NCI-H2081 (cell line): ENCODE measurements at places on chromosomes 13 and 19.

DNA sequence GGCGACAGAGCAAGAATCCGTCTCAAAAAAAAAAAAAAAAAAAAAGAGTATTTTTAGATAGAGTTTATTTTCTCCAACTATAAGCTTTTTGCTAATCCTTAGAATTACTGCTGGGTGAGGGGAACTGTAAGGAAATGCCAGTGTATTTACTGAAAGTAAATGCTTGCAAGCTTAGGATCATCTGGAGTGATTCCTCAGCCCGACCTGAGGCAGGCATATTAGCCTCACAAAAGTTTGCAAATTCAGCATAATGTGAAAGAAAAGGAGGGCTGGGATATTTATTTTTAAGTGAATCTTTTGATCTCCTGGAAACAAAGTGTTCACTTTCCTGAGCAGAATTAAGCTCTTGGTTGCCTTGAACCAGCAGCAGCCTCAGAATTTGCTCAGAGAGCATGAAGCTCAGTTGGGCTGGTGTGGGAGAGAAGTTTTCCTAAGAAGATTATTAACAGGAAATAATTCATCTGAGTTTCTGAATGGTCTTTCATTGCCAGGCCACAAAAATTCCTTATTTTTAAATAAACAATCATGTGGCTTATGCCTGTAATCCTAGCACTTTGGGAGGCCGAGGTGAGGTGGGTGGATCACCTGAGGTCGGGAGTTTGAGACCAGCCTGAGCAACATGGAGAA is 24.7 kb upstream of the SPATA13 start:
- no peak for DNase-seq

GRCh38 chr19:5130371-5131030 is 161.6 kb downstream of the KDM4B start:
- no peak for DNase-seq

DNA sequence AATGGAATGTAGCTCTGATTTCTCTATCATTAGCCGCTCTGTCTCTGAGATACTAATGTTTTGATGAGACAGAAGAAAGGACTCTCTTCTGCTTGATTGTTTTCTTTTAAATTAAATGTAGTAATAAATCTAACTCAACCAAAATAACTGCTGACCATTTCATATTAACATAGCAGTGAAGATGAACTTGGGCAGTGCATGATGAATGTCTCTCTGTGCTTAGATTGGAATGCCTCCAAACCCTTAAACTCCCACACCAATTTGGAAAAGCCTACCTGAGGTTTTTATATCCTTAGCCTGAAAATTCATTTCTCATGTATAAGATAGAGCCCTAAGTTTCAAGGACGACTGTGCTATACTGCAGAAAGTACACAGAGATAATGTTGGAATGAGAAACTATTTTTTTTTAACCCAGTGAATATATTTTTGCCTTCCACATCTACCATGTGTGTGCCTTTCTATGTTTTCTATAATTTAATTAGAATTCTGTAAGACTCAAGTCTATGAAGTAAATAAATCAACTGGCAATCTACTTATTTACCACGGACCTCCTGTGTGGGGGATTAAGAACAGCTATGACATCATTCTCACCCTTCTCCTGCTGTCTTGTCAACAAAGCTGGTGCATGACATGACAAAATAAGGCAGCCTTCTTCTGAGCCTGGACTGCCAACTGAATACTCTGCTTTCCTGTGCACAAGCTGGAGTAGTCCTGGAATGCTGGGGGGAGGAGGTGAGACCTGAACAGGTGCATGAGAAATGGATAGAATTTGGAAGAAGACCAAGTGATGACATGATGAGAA is 155.5 kb downstream of the FGF9 start:
- DNase-seq: no peak

DNA sequence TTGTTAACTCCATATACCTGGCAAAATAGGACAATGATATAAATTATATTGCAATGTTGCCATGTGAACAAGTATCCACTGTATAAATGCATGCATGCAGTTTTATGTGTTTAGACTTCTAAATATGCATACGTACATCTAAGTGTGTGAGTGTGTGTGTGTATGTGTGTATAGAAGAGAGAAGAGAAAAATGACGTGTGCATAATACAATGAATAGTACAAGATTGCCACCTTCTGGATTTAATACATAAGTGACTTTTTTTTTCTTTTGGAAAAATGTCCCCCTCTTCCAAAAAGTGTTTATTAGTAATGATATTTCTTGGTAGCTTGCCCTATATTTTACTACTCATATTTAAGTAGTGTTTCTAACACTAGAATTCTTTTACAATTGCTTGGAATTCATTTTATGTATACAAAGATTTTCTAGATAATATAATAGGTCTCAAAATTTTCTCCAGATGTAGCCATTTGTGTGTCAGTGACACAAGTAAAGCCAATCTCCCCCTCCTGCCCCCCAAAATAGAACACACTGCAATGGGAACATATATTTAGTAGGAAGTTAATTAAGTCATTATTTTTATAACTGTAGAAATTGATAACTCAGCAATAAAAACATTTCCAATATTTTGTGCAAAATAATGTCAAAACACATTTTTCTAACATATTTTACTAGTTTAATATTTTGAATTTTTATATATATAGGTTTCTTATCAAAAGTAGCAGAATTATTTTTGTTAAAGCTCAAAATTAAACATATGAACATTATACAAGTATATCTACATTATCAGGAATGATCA is 783.3 kb upstream of the ATXN8OS start:
- peak; percentile 22 for DNase-seq

DNA sequence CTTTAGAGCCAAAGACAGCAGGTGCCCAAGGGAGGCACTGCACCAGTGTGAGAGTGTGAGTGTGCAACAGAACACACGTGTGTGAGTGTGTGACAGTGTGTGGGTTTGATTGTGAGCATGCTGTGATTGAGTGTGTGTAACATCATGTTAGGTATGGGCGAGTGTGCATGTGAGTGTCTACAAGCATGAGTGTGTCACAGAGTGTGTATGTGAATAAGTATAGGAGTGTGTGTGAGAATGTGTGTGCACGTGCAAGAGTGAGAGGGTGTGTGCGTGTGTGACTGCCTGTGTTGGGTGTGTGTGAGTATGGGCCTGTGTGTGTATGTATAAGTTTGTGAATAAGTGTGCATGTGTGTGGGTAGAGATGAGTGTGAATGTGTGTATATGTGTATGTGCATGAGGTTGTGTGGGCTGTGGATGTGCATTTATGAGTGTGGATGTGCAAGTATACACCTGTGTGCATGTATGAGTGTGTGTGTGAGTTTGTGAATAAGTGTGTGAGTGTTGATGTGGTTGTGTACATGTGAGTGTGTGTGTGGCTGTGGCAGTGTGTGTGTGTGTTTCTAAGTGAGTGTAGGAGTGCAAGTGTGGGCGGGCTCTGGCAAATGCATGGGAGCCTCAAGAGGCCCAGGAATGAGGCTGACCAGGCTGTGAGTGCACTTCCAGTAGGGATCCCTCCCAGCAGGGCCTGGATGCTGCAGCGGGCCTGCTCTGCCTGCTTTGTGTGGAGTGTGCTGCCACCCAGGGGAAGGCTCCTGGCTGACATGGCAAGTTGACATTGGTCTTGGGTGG is 198.4 kb downstream of the COL4A1 start:
- DNase-seq: peak; percentile 63

GRCh38 chr13:108227651-108228272 is 9.6 kb downstream of the ABHD13 start:
- DNase-seq: peak; percentile 31

- DNase-seq: no peak
Measured at GRCh38 chr19:14061751-14062557, at the start of gene PALM3. PALM3 (minus strand) TSS chr19:14062076; CDS start chr19:14061980, 96 bp downstream.

DNA sequence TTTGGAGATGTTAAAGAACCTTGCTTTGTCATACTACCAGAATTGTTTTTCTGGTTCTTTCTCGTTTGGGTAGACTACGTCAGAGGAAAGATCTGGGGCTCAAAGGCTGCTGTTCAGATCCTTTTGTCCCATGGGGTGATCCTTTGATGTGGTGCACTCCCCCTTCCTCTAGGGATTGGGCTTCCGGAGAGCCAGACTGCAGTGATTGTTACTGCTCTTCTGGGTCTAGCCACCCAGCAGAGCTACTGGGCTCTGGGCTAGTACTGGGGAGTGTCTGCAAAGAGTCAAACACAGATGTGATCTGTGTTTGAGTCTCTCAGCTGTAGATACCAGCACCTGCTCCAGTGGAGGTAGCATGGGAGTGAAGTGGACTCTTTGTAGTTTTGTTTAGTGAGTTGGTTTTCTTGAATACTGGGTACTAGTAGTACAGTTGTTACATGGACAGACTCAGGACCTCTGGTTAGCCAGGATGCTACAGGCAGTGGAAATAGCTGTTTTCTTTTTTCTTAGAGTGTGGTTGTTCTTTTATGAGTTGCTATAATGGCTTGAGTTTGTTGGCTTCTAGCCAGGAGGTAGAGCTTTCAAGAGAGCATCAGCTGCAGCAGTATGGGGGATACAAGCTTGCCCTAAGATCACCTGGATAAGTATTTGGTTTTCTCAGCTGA is 34.4 kb downstream of the DNAJC15 start:
- DNase-seq: no peak

- DNase-seq: no peak
Measured at GRCh38 chr13:28056970-28057712, 43.2 kb downstream of the FLT3 start.

DNA sequence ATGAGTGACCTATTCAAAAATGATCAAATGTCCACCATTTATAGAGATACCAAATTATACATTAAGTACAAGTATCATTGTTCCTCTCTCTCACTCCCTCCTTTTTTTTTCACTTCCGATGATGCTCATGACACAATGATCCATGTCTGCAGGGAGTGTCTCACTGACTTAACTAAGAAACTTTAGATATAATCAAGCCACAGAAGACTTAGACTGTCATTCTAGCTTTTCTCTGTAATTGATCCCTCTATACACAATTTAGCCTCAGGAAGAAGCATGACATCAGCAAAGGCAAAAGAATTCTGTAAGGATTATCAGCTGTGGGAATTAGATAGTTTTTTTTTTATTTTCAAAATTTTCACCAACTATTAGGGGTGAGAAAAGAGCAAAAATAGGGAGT is 734.9 kb upstream of the PCDH9 start:
- DNase-seq: no peak

DNA sequence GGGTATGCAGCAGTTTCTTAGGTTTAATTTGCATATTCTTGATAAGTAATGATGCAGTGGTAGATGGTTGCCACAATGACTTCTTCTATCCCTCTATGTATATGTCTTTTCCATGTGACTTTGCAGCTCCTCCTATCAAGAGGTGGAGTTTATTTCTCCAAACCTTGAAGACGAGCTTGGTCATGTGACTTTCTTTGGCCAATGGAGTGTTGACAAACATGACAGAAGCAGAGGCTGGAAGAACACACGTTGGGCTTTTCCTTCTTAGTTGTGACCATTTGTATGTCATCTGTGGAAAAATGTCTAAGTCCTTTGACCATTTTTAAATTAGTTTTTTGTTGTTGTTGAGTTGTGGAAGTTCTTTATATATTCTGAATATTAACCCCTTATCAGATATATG is 32.3 kb downstream of the ZNF333 start:
- no peak for DNase-seq

- DNase-seq: no peak
Measured at GRCh38 chr13:79802389-79803085, 321.6 kb downstream of the NDFIP2 start.

DNA sequence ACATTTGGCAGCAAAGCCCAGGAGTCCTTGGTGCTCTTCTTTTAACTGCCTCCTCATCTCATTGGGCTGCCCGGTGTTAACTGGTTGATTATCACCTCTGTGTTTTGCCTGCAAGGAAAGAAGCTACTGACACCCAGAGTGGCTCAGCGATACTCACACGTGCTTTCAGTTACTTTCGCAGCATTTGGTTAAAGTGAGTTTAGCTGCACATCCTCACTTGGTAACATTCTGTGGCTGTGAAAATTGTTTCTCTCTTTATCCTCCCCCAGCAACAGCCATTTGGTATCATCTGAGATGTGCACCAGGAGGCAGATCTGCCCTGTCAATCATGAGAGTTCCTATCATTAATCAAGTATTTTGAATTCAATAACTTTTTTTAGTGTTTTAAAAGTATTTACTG is 44.6 kb upstream of the GPR183 start:
- no peak for DNase-seq

GRCh38 chr19:35060160-35060855 is 18.8 kb downstream of the HPN start:
- no peak for DNase-seq

DNA sequence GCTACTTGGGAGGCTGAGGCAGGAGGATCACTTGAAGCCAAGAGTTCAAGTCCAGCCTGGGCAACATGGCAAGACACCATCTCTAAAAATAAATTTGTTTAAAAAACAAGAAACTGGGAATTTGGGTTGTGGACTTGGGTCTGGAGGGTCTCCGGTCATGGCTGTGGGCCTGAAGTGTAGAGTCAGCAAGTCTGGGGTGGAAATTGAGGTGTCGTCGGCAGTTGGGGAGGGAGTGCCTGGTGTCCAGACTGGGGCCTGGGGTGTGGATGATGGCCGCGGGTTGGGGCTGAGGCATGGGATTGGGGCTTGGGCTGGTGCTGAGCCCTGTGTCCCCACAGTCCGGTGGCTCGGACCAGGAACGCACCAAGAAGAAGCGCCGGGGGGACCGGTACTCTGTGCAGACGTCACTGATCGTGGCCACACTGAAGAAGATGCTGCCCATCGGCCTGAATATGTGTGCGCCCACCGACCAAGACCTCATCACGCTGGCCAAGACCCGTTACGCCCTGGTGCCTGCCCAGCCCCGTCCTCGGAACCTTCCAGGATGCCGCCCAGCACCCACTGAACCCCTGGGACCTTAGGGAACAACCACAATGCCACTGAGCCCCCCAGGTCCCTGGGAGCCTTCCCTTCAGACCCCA is 91.6 kb downstream of the RYR1 start:
- no peak for DNase-seq

DNA sequence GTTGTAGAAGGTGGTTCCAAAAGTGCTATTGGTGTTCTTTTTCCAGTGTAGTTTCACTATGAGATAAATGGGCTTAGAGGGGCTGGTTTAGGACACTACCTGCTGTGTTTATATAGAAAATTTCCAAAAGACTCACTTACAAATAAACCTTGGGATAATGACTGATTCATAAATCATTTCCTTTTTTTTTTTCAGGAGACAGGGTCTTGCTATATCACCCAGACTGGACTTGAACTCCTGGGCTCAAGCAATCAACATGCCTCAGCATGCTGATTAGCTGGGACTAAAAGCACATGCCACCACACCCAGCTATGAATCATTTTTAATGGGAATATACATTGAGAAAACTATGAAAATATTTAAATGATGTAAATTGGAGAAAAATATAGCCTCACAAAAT is 376.6 kb downstream of the PCDH9 start:
- no peak for DNase-seq

- DNase-seq: no peak
Measured at GRCh38 chr13:93499991-93500390, 273.4 kb downstream of the GPC6 start.

GRCh38 chr13:23609414-23609760 is 39.2 kb downstream of the TNFRSF19 start:
- DNase-seq: no peak

- no peak for DNase-seq
Measured at GRCh38 chr19:1991018-1991913, 24.2 kb downstream of the BTBD2 start.

- DNase-seq: no peak
Measured at GRCh38 chr19:58170860-58171259, 12.0 kb upstream of the ZNF274 start.
